Ammon's horn (tissue), 1 donor: ENCODE measurements at places on chromosomes 16 and 17.

- DNase-seq = no peak
Measured at GRCh38 chr16:89201439-89202377, 1.4 kb upstream of the SLC22A31 start.

DNA sequence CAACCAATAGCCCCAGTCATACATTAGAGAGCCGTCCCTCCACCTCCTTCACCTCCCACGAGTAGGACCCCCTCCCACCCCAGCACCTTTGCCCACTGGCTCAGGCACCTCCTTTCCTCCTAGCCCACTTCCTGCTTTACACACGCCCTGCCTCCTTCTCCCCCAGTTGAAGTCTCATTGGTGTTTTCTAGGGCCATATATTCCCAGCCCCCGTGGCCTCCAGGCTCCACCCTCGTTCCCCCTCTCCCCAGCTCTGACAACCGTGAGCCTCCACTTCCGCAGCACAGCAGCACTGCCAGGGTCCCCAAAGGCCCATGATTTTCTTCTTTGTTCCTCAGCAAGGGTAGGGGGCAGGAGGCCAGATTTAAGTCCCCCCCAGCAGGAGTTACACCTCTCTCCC, 340.3 kb upstream of the TNRC6C start:
- DNase-seq = no peak

- DNase-seq = no peak
Measured at GRCh38 chr17:74852237-74853047, 7.2 kb downstream of the GRIN2C start.

DNA sequence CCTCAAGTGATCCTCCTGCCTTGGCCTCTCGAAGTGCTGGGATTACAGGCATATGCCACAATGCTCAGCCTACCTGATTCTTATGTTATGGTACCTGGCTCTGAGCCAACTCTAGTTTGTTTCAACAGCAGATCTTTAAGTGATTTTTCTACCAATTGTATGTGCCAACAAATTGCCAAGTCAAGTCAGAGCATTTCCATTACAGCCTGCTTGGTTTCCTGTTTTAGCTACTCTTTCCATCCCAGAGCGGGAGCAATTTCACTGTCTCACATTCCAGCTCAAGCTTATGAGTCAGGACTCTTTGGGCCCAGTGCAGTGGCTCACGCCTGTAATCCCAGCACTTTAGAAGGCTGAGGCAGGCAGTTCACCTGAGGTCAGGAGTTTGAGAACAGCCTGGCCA, 30.8 kb upstream of the RBBP6 start:
- no peak for DNase-seq

GRCh38 chr16:82987767-82988166, 361.0 kb downstream of the CDH13 start:
- peak; percentile 39 for DNase-seq

DNA sequence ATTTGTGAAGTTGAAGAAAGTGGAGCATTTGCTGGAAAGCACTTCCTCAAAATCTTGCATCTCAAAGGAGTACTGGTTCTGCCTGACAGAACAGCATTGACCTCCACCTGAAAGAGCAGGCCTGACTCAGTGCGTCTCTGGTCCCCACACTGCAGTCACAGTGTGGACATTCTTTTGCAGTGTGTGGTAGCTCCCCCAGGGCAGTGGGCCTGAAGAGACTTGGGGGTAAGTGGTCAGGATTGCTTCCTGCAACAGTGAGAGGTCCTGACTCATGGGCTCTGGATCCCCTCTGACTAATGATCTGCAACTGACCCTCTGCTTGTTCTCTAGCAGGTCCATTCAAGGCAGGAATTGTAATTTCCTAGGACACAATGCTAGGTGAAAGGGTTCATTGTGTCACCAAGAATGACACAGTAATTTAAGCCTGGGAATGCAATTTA, 204.9 kb upstream of the KCNJ16 start:
- DNase-seq = no peak

DNA sequence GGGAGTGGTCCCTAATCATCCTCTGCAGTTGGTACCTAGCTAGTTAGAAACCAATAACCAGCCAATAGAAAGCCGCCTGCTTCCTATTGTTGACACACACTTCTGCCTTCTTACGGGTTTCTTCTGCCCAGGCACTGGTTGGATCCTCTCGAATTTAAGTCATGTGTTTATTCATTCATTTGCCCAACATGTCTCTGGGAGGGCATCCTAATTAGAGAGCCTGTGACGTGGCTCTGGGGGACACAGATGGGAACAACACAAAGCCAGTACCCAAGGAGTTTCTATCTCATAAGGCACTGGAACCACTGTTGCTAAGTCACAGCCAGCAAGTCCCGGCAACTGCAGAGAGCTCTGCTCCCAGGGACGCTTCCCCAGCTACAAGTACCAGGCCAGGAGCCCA, 300.7 kb upstream of the TNRC6C start:
- DNase-seq = peak; percentile 29

DNA sequence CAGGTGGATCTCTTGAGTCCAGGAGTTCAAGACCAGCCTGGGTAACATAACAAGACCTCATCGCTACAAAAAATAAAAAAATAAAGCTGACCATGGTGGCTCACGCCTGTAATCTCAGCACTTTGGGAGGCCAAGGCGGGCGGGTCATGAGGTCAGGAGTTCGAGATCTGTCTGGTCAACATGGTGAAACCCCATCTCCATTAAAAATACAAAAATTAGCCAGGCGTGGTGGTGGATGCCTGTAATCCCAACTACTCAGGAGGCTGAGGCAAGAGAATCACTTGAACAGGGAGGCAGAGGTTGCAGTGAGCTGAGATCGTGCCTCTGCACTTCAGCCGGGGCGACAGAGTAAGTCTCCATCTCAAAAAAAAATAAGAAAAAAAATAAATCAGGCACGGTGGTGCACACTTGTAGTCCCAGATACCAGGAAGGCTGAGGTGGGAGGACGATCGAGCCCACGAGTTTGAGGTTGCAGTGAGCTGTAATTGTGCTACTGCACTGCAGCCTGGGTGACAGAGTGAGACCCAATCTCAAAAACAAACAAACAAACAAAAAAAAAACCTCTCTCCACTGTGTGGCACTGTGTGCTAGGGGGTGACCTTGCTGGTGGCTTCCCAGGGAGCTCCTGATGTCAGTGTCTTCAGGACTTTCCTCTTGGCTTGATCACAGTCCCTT, 19.8 kb upstream of the MAPK3 start:
- DNase-seq = no peak

GRCh38 chr17:1997927-1998742, 27.0 kb downstream of the RTN4RL1 start:
- no peak for DNase-seq

GRCh38 chr16:27720731-27721530, 171.0 kb downstream of the KATNIP start:
- peak; percentile 64 for DNase-seq

- DNase-seq = no peak
Measured at GRCh38 chr17:8518326-8518725, 82.6 kb downstream of the NDEL1 start.

DNA sequence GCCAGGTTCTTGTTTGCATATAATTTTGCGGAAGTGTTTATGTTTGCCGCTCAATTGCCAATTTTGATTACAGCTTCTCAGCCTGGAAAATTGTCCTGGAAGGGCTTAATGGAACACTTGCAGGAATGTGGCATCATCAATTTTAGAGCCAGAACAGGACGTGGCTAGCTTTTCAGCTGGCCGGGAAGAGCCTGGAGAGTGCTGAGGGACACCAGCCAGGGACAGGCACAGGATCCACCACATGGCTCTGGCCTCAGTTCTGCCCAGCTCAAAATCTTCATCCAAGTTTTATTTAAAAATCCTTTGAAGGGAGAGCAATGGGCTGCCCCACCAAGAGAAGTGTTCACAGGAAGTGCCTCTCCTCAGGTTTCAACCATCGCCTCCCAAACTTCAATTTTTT, 287.2 kb upstream of the HSBP1 start:
- DNase-seq = no peak

DNA sequence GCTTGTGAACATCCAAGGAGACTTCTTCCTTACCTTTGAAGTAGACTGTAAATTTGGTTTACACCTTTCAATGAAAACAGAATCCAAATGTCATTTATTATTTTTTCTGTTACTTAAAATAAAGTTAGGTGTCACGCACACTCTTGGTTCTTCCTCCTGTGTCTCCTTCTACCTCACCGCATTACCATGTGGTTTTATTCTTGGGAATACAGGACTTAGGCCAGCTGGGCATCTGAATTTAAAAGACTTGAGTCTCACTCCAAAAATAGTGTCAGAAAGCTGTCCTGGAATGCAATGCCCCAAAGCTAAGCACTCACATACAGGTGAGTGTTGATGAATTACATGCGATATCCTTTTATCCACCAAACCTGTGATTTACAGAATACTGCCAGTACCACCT, 66.4 kb downstream of the MAF start:
- DNase-seq = no peak

DNA sequence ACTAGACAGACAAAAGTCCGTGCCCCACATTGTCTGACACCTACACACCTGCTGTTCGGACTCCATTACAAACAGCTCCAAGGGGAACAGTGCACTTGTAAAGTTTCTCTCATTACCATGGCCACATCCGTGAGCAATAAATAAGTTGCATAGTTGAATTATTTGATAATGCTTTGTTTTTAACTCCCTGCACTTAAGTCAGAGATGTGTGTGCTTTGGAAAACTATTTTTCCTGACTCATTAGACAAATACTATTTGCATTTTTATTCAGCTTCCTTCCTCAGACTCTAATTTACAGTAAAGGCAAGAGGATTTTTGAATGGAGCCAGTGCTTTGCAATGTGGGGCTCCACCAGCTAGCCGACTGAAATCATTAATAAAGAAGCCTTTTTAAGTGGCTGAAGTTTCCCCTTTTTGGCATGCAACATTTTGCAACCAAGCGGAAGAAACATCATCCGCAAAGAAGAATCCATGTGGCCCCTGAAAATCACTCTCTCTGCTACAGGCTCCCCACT, 6.5 kb upstream of the CCL2 start:
- DNase-seq = no peak

DNA sequence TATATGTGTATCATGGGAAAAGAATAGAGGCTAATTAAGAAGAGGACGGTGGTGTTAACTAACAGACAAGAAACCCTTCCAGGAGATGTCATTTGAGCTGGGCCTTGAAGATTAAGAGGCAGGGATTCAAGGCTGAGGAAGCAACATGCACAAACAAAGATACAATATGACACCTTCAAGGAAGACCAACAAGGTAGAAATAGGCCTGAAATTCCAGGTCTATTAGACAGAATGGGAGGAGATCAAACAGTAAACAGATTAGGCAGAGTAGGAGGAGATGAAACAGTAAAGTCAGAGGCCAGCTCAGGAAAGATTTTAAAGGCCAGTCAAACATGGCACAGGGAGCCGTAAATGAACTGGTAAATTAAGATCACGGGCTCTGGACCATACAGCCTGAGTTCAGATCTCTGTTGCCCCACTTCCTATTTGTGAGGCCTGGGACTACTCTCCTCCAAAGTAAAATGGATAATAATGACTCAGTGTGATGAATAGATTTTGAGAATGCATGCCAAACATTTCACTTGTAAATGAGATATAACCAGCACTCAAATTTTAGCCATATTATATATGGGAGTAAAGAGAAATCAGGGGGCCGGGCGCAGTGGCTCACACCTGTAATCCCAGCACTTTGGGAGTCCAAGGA, 38.9 kb downstream of the USP31 start:
- DNase-seq = no peak

GRCh38 chr16:28316054-28316453, 23.7 kb downstream of the SBK1 start:
- DNase-seq = no peak

GRCh38 chr17:63136369-63137012, 170.5 kb downstream of the TANC2 start:
- no peak for DNase-seq

DNA sequence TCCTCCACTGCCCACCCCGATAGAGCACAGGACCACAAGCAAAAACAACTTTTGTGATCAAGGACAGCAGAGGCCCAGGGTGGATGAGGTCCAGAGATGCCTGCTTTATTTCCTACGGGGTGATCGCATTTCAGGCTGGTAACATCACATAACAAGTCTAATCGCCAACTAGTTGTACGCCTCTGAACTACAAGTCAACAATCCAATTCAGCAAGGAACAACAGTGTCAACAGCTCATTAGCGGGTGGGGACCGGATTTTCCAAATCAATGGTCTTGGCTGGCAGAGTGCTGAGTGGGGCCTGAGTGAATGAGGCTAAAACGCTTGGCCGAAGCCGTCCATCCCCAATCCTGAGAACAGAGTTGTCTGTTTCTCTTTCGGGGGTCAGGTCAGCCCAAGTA, 17.1 kb downstream of the MRM3 start:
- DNase-seq = no peak

- DNase-seq = no peak
Measured at GRCh38 chr16:71995038-71995437, 5.2 kb downstream of the PKD1L3 start.

- no peak for DNase-seq
Measured at GRCh38 chr16:81216706-81217105, 21.8 kb upstream of the BCO1 start.

GRCh38 chr16:50688867-50689266, 4.5 kb upstream of the NOD2 start:
- no peak for DNase-seq

- DNase-seq = peak; percentile 87
Measured at GRCh38 chr16:81730090-81731051, 48.7 kb upstream of the PLCG2 start.

- DNase-seq = no peak
Measured at GRCh38 chr16:19138601-19139000, 24.8 kb downstream of the ITPRIPL2 start.

DNA sequence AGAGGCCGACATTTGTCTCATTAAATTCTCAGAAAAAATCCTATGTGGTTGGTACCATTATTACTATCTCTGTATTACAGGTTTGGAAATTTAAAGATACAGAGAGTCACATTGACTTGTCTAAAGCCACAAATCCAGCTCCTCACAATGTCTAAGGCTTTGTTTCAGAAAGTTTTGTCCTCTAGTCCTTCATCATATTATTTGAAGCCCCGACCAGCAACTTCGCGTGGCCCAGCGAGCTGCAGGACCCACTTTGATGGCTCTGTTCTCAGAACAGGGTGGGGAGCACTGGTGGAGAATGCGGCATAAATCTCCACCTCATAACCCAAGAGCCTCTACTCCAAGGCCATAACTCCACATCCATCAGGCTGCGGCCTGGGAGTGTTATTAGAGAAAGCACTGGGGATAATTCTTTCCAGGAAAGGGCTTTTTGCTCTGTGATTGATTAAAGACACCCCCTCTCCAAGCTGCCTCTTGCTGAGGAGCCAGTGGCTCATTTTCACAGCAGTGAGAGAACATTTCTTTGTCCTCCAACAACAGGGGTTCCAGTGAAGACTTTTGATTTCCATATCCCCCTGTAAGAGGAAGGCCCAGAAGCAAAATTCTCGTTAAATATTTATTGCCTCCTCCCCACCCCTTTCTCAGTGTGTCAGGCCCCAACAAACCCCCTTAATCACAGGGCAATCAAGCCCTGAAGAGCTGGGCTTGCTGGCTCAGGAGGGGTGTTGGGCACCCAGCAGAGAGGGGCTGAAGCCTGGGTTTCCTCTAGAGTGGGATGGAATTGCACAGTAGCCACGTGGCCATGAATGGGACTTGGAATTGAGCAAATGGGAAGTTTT, 113.7 kb upstream of the CDH11 start:
- DNase-seq = no peak
